ENCODE measurements at places on chromosomes 4 and X.

- no peak for DNase-seq
Observed at GRCh38 chr4:147136751-147137150, 191.1 kb upstream of the TTC29 start.

DNA sequence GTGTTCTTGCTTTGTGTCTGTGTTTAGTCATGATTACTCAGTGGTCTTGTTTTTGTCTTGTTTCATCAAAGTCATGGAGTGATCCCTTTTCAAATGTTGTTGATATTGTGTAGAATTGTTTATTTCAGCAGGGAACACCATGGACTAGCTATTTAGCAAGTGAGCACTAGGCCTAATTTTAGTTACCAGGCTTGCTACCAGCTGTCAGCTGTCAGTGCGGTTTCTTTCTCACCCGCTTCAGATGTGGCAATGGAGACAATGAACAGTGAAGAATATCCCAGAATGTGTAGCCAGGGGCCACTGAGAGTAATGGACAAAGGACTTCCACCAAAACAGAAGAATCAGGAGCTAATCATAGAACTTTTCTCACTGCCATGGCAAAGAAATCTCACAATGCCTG is 432.8 kb upstream of the FMR1 start:
- DNase-seq, result no peak

DNA sequence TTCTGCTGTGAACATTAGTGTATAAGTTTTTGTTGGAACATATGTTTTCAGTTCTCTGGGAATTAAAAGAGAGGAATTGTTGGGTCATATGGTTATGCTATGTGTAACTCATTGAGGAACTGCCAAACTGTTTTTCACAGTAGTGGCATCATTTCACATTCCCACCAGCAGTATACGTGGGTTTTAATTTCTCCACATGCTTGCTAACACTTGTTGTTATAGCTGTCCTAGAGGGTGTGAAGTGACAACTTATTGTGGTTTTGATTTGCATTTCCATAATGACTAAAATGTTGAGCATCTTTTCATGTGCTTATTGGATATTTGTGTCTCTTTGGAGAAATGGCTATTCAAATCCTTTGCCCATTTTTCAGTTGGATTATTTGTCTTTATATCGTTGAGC is 13.7 kb downstream of the APELA start:
- no peak for DNase-seq

GRCh38 chrX:148069759-148070503 is 88.8 kb downstream of the FMR1NB start:
- DNase-seq, result no peak

GRCh38 chr4:150206954-150207353 is 128.7 kb downstream of the DCLK2 start:
- no peak for DNase-seq

- no peak for DNase-seq
Observed at GRCh38 chr4:7898385-7898784, 41.3 kb downstream of the AFAP1 start.

- DNase-seq, result no peak
Observed at GRCh38 chr4:52873191-52873590, 11.1 kb downstream of the RASL11B start.

DNA sequence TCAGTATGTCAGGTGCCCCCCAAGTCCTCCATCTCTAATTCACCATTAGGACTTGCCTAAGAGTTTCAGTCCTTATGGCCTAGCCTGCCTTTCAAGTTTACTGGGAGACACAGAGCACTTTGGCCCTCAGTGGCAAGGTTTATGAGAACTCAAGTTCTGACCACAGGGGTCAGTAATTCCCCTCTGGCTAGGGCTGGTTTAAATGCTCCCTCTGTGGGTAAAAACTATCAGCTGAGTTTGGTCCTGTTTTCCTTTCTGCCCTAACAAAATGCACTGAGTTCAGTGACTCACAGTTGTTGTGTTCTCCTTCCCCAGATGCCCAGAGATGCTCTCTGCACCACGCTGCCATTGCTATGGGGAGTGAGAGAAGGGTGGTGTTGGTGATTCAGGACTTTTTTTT is 163.2 kb downstream of the RELL1 start:
- DNase-seq, result no peak

DNA sequence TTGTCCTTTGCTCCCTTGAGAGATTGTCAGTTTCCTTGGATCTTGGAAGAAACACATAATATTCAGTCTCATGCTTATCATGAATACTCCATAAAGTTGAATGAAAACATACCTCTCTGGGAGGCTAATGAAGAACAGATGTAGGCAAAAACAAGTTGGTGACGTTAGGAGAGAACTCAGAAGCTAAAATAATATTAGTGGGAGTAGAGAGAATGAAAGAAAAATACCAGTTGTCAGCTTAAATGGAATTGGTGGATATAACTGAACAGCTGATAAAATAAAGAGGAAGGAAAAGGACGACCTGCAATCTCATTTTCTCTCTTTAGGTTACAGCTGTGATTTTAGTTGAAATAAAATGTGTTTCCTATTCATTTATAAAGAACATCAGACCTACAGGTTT is 124.8 kb downstream of the SNCA start:
- no peak for DNase-seq

DNA sequence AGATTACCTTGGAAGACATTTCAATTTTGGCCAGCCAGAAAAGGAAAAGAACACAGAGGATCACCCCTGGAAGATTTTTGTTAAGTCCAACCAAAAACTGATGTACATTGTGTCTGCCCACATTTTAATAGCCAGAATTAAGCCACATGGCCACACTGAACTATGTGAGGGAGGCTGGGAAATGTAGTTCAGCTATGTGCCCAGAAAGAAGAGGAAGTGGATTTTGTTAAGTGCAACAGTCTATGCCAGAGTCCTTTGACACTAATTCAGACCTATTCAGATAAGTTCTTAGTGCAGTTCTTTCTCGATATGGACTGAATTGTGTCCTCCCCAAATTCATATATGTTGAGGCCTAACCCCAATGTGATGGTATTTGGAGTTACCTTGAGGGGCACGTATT is 18.4 kb downstream of the PRPS1 start:
- DNase-seq, result peak; percentile 17

DNA sequence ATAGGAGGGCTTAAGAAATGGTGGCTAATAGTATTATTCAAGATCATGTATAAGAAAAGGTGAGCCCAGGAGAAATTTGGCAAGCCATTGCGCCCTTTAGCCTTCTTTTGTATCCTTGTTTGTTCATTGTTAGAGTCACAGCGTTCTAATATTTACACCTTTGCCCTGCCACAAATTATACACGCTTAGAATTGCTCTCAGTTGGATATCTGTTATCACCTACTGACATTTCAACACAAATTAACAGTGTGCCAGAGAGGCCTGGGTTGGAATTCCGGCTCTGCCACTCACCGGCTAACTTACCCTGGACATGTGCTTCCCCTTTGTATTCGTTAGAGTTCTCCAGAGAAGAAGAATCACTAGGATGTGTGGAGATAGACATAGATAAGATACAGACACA is 148.7 kb upstream of the KIT start:
- DNase-seq, result no peak

GRCh38 chr4:151304226-151304625 is 21.2 kb downstream of the SH3D19 start:
- DNase-seq, result no peak

DNA sequence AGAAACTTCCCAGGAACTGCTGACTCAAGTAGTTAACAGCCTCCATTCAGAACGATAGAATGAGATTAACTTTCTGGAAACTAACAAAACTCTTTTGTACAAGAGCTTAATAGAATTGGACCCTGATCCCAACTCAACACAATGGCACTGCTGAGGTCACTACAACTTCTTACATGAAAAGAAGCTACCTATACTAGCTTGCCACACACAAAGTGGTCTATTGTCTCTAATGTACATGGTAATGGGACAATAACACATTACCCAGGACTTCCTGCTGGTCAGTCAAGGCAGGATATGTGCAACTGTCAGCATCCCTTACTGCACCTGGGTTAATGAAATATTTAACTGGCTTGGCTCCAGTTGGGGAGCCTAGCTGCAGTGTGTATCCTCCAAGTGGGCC is 56.2 kb downstream of the BRCC3 start:
- peak; percentile 9 for DNase-seq

DNA sequence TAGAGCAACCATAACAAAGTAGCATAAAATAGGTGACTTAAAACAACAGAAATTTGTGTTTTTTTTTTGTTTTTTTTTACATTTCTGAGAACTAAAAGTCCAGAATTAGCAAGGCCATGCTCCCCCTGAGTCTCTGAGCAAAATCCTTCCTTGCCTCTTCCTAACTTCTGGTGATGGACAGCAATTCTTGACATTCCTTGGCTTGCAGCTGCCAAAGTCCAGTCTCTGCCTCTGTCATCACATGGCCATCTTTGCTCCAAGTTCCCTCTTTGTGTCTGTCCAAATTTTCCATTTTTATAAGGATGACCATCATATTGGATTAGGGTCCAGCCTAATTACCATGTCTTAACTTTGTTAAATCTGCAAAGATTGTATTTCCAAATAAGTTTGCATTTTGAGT is 407.2 kb downstream of the PDHA2 start:
- no peak for DNase-seq

DNA sequence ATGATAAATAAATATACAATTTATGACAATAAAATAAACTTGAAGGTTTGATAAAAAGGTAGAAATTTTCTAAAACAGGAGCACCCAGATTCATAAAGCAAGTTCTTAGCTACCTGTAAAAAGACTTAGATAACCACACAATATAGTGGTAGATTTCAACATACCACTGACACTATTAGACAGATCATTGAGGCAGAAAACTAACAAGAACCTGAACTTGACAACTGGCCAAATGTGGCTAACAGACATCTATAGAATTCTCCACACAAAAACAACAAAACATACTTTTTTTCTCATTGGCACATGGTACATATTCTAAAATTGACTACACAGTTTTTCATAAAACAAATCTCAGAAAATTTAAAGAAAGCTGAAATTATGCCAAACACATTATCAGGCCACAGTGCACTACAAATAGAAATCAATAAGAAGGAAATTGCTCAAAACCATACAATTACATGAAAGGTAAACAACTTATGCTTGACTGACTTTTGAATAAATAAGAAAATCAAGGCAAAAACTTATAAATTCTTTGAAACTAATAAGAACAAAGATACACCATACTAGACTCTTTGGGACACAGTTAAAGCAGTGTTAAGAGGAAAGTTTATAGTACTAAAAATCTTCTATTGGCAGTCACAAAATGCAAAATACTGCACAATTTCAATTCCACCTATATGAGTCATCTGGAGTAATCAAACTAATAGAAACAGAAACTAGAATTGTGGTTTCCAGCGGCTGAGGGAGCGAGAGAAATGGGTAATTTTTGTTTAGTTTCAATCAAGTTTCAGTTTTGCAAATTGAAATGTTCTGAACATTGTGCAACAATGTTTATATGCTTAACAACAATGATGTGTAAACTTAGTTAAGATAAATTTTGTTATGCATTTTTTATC is 925.6 kb downstream of the SH3BGRL start:
- DNase-seq, result no peak

- peak; percentile 43 for DNase-seq
Observed at GRCh38 chrX:81308086-81308829, 106.4 kb downstream of the SH3BGRL start.

GRCh38 chrX:14084466-14084865 is 54.8 kb upstream of the GEMIN8 start:
- DNase-seq, result no peak

DNA sequence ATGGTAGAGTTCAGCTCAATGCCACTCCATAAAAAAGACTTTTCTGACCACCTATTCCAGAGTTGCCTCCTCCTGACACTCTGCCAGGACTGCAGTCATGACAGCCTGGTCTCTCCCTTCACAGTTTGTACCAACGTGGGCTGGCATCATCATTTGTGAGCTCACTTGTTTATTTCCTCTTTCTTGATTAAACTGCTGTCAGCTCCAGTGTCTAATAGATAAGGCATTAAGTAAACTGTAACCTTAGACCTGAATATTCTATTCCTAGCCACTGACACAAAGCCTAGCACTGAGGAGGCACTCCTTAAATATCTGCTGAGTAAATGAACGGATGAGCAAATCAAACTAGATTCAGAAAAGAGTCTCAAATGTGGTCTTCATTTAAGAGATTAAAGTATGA is 48.7 kb downstream of the DDX60 start:
- peak; percentile 36 for DNase-seq

DNA sequence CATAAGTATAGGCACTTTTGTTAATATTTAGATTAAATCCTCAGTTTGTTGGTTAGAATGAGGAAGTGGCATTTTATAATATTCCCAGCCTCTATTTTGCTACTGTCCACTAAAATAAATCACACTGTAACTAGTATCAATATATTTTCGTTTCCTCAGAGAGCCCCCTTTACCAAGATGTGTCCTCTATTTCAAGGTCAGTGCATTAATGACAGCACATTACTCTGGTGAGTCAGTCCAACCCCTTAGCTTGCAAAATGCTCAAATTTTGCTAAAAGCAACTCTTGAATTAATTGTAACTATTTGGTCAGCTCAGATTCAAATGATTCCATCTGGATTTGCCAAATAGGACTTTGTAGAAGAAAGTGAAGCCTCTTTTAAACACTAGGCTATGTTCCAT is 199.3 kb downstream of the PDHA2 start:
- no peak for DNase-seq

DNA sequence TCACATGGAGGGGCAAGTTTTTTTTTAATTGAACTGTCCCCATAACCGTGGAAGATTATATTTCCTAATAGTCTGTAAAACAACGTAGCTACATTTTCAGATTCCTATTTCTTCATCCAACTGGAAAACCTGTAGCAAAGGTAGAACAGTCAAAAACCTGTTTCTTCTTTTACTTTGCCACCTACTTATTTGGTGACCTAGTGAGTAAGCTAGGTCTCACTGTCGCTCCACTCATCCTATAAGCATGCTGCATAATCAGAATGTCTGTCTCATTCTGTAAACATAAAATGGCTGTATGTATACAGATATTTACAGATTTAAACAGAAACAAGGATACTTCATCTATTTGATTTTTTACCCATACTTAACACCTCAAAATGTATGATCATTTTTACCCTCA is 20.4 kb downstream of the MAML3 start:
- DNase-seq, result no peak

GRCh38 chr4:8612646-8613045 is 20.1 kb downstream of the CPZ start:
- DNase-seq, result no peak

DNA sequence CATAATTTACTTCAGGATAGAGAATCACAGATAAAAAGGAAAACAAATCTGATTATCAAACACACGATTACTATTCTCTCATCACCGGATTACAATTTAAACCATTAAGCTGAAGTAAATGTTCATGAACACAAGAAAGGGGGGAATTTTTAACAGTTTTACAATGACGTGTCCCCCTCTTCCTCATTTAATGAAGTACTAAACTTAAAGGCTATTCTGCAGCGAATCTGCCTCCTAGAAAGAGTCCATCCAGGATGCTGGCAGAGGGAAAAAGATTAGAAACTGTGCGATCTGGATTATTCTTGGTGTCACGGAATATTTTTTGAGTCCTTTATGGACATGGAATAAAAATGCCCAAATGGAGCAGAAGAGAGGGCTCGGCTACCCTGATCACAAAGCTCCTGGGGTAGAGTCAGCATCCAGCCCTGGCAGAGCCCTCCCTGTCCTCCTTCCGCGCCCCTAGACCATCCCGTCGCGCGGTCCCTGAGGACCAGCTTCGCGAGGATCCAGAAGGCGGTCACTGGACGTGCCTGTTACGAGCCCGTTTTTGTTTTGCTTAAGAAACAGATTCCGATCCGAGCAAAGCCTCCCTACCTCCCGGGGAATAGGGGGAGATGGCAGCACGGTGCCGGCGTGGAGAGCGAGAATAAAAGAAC is 1.2 kb downstream of the ELF2 start:
- DNase-seq, result no peak
